ENCODE measurements at places on chromosomes 7 and 10.

- no peak for DNase-seq
These were observed 846.7 kb upstream of the COBL start for GRCh38 chr7:52163311-52163710.

GRCh38 chr7:74619235-74619860 lies 38.2 kb upstream of the GTF2I start:
- DNase-seq = no peak

GRCh38 chr10:29830531-29831512 lies 196.1 kb upstream of the SVIL start:
- no peak for DNase-seq

GRCh38 chr10:29621161-29621560 lies 13.6 kb downstream of the SVIL start:
- DNase-seq = no peak

- DNase-seq = no peak
These were observed 59.7 kb upstream of the CCDC71L start for GRCh38 chr7:106720641-106721040.

DNA sequence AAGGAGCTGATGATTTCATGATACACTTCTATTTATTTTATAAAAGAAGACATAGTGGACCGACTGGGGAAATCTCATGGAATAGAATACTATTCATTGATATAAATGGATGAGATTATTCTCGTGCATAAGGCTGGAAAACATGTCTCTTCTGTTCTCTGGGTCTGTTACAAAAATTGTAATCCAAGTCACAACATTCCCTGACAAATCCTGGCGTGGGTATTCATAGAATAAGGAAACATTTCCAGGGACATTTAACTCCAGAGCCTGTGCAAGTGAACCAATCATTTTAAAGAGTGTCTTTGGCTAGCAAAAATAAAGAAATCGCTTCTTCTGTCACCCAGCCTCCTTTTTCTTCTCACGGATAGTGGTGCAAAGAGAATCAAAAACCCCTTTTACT lies 1148.5 kb upstream of the AUTS2 start:
- no peak for DNase-seq

- DNase-seq = peak; percentile 43
These were observed 901 bp upstream of the CCNY start for GRCh38 chr10:35335133-35336083.

GRCh38 chr7:158399762-158400161 lies 187.9 kb downstream of the PTPRN2 start:
- DNase-seq = no peak

- DNase-seq = no peak
These were observed 22.2 kb downstream of the TSPAN15 start for GRCh38 chr10:69473304-69473990.

DNA sequence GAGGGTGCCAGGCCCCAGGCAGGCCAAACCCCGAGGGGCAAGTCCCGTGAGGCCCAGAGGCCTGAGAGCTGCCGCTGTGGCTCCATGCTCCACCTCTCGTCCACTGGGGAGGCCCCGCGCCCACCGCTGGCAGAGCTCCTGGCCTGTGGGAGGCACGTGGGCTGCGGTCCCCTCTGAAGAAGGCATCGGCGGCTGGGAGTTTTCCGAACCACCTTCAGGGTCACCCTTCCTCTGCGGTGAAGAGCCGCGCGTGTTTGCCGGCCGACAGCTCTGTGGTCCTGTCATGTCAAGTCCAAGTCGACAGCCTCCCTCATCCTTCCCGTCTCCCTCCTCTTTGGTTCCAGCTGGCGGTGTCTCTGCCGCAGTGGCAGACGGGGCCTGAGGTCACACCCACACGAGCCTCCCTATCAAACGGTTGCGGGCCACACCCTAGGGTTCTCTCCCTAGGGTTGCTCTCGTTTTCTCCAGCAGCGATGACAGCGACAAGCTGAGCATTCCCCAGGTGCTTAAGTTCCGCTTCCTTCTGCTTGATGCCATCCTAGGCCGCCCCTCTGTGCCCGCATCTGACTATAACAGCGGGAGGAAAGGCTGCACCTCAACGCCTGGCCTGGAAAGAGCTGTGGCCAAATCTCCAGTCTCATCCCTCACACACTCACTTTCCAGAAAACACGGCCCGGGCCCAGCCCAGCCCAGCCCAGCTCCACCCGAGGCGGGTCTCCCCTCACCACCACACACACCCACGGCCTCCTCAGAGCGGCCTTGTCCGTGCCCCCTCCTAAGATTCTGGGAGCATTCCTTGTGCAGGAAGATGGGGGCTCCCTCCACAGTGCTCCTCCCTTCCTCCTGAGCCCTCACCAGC lies 185.0 kb downstream of the ELFN1 start:
- no peak for DNase-seq

GRCh38 chr10:76071653-76072365 lies 640.4 kb downstream of the LRMDA start:
- no peak for DNase-seq

DNA sequence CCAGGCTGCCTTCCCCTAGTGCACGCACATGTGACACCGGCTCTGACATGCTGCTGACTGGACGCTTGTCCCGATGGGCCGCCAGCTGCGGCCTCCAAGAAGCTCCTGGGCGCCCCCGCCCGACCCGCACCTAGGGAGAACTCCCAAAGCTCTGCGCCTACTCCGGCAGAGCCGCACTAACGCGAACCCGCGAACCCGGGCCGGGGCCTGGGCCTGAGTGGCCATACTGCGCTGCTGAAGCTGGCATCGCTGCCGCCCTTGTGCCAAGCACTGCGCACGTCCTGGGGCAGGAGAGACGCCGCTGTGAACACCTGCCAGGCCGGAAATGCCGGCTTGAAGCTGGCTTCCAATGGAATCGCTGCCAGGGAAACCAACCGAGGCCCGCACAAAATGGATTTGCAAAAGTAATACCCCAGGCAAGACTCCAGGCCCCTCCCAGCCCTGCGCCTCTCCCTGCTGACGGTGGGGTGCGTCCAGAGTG lies 85.1 kb downstream of the WASHC2A start:
- DNase-seq = no peak

DNA sequence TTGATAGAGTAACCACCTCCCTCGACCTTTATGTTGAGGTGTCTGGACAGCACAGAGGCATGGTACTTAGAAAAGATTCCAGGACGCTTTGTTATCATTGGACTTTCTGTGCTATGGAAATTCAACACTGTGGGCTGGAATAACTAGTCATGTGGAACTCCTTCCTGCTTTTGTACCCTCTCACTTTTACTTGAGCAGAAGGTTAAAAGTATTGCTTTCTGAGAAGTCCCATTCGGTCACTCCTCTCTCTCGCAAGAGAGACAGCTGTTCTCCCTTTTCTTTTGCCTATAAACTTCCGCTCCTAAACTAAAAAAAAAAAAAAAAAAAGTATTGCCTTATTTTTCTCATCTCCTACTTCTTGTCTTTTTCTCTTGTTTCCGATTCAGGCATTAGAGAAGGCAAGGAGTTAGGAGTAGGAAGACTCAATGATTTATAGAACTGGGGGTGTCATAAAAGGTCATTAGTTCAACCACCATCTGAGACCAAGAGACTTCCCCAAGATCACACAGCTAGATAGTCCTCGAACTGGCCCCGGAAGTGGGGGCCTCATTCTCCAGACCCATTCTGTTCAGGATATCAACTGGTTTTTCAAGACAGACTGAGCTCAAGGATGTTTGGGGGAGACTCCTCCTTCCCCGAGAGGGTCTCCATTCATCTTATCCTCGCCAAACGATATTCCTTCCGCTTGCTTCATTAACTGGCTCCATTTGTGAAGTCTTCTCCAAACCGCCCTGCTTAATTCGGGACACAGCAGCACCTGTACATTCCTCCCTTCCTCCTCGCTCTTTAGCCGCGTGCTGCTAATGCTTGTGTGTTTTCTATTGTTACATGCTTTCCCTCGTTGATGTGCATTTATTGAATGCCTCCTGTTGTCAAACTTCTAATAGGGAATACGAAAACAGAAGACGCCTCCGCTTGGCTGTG lies 995 bp upstream of the INPP5F start:
- DNase-seq = peak; percentile 14

DNA sequence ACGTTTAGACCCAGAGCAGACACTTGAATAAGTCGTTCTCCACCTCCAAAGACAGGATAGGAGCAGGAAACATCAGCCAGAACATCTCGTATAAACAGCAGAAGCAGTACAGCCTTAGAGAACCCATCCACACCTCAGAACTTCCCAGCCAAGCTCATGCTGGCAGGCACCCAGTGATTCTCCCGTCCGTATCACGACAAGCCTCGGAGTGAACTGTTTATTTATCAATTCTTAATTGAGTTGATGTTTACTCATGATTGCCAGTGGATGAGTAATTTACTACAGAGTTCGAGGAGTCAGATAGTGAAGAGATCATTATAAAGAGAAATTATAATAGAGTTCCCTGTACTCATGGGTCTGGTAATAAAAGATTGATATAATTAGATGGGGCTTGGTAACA lies 811.5 kb downstream of the LRMDA start:
- no peak for DNase-seq

- DNase-seq = no peak
These were observed 87.0 kb downstream of the ARMH3 start for GRCh38 chr10:101968940-101969321.

- DNase-seq = no peak
These were observed 141.2 kb upstream of the HDAC9 start for GRCh38 chr7:18354108-18355085.

GRCh38 chr7:121562259-121562658 lies 166.2 kb upstream of the FAM3C start:
- no peak for DNase-seq

DNA sequence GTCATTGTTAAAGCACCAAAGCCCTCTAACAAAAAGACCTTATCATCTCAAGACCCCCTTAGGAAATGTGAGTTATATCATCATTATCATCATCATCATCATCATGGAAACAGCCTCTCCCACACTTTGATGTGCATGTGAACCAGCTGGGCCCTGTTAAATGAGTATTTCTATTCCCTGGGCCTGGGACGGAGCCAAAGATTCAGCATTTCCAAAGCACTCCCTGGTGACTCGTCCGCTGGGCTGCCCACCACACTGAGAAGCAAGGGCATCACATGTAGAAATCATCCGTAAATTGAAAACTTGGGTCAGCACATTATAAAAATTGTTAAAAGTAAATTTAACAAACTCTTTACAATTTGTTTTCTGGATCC lies 88.6 kb downstream of the PTPRN2 start:
- no peak for DNase-seq

DNA sequence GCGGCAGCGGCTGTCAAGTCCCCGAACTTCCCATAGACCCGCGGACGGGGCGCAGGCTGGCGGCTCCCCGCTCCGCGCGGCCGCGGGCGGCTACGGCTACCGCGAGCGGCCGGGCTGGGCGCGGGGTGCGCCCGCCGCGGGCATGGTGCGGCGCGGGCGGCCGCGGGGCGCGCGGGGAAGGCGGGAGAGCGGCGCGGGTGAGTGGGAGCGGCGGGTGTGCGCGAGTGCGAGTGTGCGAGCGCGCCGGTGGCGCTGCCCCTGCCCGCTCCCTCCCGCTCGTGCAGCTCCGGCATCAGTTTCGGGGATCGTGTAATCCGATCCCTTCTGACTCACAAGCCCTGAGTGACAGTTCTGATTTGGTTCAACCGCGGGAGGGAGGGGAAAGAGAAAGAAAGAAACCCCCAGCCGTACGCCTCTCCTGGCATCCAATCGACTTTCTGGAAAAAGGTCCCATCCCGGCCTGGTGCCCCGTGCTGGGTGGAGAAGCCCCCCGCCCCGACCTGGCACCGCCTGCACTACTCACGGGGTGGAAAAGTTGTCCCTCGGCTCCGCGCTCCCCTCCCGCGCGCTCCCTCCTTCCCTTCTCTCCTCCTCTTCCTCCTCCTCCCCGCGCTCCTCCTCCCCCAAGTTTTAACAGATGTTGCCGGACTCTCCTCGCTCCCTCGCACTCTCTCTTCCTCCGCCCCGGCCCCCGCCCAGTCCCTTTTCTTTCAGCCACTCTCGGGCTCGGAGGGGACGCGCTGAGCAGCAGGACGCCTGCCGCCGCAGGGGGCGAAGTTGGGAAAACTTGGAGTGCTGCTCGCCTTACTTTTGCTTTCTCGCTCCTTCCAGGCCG lies at the start of gene GLI3:
Gene GLI3 (minus strand): TSS at position 234 of the 835 bp plus-strand sequence. CDS start 13,956 bp downstream, outside the sequence.
- DNase-seq = no peak

DNA sequence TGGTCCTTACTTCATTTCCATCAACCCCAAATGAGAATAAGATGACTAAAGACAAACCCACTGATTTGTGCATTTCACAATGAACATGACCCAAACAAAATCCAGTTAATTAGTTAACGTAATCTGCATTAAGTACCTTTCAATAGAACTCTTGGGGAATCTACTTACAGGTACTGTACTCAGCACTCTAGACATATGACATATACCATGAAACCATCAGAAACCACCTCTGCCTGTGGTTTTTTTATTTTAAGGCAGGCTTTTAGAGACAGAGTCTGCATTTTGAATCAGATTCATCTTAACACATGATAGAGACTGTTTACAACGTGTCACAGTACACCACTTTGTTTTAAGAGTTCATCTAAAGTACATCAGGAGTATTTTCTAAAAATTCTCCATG lies 168.4 kb downstream of the BTAF1 start:
- DNase-seq = no peak

DNA sequence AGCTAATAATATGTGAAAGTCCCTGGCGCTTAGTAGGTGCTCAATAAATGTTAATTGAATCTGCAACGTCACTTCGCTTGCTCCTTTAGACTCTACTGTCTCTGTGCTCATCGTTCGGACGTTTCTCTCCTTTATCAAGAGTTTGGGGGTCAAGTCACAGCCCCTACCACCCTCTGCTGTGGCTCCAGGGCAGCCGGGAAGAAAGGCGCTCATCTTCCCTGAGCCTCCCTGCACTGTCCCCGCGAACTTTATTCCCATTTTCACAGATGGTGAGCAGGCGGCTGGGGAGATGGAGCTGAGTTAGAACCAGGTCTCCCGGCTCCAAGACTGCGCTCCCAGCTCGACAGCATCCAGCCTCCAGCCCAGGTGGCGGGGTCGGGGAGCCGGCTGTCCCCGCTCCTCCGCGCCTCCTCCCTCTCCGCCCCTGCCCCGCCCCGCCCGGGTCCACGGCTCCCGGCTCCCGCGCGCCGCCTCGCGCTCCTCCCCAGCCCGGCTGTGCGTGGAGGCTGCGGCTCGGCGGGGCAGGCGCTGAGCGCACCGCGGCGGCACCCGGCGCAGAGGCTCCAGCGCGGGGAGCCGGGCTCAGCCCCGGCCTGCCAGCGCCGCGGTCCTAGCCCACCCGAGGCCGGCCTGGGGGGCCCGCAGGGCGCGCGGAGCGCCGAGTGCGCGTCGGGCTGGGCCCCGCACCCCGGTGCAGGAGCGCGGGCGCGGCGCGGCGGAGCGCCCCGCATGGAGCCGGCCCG lies at the start of gene CLEC2L:
Gene CLEC2L (plus strand): TSS at position 487 of the 743 bp plus-strand sequence. CDS start 243 bp downstream, at position 730.
- DNase-seq = no peak

All from CD4-positive, alpha-beta T cell treated with Interleukin-12 subunit alpha and Interleukin-12 subunit beta, for 1 hour (primary cell).